EH (cell line): ENCODE measurements at places on chromosomes 4 and X.

DNA sequence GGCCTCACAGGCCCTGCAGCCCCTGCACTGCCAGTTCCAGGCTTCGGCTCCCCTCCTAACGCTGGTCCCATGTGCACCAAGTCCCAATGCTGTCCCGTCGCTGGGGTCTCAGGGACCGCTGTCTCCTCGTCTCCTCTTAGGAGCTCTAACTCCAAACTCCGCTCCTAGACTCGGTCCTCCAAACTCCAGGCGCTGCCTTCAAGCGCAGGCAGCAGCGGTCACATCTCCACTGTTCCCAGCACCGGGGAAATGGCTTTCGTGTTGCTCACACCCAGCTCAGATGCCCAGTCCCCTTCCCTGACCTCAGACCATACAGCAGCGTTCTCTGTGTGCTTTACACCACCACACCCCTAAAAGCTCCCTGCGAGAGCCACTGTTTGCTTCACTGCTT, 19.6 kb upstream of the HMX1 start:
- no peak for DNase-seq

GRCh38 chr4:61094854-61095598, 105.1 kb upstream of the ADGRL3 start:
- DNase-seq, result no peak

GRCh38 chr4:121112530-121112929, 40.2 kb upstream of the NDNF start:
- DNase-seq, result no peak

- DNase-seq, result no peak
Measured at GRCh38 chrX:110257889-110258288, 60.0 kb downstream of the AMMECR1 start.

DNA sequence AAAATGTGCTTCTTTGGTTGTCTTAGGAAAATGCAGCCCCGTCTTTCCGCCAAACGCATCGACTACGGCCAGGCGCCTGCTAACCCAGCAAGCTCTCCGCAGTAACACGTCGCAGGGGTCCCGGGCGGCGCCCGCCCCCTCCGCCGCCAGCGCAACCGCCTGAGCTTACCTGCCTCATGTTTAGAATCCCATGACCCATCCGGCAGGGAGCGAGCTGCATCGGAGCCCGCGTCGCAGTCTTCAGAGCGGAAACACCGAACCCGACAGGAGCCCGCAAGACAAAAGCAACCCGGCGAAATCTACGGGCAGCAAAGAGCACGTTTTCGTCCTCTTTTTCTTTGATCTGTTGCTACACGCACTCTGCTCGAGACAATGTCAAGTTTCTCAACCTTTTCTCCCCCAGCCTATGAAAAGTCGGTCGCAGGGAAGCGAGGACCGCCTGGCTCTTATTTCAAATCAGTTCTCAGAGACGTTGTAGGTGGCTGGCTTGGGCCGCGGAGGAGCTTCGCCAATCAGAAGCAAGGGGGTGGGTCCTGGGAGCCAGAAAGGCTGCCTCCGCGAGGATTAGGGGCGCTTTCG, at the start of gene MID1:
TSS of gene MID1 (minus strand) at position 465 of the 579 bp plus-strand sequence. CDS start 53,038 bp downstream, outside the sequence.
- DNase-seq, result peak; percentile 80

DNA sequence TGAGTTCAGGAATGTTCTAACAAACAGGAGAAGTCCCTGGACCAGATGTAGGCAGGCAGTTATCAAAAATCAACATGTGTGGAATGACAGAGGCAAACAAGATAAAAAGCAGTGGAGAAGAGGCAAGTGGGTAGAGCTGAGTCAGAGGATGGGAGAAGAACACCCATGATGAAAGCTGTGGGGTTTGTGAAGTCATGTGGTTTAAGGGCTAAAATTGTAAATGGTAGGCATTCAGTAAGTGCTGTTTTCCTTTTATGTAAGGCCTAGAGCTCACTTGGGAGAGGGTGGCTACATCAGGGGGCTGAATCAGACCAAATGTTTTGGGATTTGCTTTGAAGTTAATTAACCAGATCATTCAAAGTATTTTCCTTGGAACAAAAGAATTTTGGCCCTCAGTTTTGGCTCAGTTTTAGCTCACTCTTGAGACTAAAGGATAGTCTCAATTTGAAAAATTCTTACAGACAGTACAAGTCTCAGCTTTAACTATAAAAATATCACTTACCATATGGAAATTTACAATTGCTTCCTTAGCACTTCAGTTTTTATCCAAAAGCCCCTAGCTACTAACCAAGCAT, 114.5 kb upstream of the PCDH7 start:
- DNase-seq, result no peak

GRCh38 chrX:154333837-154334271, 38.3 kb downstream of the TKTL1 start:
- DNase-seq, result no peak

DNA sequence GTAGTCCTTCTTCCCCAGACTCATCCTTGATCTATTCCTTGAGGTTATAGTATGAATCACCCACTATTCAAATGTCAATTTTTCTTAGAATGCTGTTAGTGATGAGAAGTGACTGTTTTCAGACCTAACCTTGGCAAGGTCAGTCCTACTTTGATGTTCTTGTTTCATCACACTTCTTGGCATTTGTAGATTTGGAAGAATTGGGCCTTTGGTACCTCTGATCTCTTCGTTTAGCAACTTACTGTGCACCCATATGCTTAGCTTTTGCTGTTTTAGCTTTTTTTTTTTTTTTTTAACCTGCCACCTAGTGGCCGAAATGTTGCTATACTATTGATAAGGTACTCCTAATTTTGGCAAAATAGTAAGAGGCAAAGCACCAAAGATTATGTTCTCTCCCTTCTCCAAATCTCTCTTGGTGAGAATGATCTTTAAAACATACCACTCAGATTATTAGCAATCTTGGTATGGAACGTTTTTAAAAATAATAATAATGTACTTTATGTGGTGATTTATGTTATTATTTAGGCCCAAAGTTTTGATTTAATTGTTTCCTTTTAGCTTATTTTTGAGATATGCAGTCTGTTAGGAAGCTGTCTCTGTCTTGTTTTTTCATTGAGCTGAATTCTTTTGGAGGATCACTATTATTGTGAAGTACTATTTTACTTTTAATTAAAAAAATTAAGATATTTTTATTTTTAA, 16.6 kb downstream of the DCK start:
- DNase-seq, result peak; percentile 64

DNA sequence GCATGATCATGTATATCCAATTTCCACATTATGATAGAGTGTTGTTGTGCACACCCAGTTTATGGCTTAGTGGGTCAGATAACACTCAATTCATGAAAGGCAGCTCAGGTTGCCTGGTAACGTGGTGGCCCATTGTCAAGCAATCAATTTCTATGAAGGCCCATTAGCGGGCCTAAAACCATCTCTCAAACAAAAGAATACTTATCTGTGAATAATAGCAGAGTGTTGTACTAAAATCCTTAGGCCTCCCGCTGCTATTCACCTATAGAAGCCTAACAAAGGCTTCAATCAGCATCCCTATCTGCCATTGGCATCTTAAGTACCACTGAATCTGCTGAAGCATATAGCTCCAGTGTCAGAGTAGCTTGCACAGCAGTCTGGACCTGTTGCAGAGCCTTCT, 849.6 kb upstream of the POU3F4 start:
- DNase-seq, result no peak

- peak; percentile 60 for DNase-seq
Measured at GRCh38 chr4:128393101-128393704, 105.6 kb upstream of the PGRMC2 start.

GRCh38 chr4:110198049-110198434, 373 bp downstream of the ELOVL6 start:
- DNase-seq, result peak; percentile 50

DNA sequence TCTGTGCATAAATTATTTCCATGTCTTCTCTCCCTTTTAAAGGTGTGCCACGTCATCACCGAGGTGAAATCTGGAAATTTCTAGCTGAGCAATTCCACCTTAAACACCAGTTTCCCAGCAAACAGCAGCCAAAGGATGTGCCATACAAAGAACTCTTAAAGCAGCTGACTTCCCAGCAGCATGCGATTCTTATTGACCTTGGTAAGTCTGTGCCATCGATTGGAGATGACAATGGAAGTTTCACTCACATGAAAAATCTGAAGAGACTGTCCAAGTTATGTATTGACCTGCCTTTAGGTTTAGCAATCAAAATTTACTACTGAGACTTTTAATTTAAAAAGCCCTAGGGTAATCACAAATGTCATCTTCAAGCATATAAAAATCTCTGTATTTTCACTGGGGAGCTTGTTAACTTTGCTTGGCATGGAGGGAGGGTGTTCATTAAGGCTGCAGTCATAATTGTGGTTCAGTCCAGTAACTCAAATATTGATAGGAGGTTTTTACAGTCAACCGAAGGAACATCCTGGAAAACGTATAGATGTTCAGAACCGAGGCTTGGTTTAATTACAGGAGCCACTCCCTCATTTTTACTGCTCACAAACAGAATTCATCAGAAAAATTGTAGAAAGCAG, 142.9 kb downstream of the PTTG2 start:
- DNase-seq, result no peak

- no peak for DNase-seq
Measured at GRCh38 chrX:69815063-69815462, 199.2 kb downstream of the EDA start.

- no peak for DNase-seq
Measured at GRCh38 chr4:3303565-3303824, 10.7 kb downstream of the RGS12 start.

- no peak for DNase-seq
Measured at GRCh38 chr4:132818091-132818490, 331.0 kb upstream of the PCDH10 start.

GRCh38 chr4:663438-664428, 10.3 kb downstream of the ATP5ME start:
- no peak for DNase-seq

DNA sequence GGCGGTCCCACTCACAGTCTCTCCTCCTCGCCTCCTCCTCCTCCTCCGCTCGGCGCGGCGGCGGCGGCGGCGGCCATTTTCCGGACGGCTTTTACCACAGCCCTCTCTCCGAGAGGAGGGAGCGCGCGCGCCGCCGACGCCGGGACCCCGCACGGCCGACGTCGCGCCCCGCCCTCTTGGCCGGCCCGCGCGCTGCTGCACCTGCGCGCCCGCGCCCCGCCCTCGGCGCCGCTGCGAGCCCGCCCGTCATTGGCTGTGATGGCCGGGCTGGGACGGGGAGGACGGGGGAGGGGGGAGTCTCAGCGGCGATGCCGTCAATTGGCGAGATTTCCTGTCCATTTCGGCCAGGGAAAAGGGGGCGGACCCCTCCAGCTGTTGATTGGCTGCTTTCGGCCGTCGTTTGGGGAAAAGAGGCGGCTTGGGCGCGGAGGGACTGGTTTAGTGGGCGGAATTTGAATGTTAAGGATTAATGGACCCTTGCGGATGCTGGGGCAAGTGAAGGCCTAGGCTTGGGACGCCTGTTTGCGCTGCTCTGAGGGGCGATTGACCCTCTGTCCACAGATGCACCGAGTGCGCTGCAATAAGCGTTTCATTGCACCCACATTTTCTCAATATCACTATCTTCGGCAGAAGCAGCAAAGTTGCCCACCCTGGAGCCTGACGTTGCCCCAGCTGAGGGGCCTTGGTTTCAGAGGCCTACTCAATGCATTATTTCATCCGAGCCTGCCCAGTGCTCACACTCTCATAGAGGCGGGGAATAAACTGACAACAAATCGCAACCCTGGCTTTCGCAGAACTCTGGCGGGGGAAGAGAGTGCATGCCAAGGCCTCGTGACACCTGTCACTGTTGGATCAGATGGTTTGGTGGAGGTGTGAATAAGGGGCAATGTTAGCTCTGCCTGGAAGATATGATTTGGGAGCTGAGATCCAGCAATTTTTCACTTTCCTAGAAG, at the start of gene MECP2:
TSS of gene MECP2 (minus strand) at position 129 of the 953 bp plus-strand sequence.
- peak; percentile 91 for DNase-seq

GRCh38 chrX:74234818-74235217, 69.2 kb upstream of the ZCCHC13 start:
- no peak for DNase-seq

- no peak for DNase-seq
Measured at GRCh38 chr4:171353535-171353934, 459.7 kb upstream of the GALNTL6 start.

DNA sequence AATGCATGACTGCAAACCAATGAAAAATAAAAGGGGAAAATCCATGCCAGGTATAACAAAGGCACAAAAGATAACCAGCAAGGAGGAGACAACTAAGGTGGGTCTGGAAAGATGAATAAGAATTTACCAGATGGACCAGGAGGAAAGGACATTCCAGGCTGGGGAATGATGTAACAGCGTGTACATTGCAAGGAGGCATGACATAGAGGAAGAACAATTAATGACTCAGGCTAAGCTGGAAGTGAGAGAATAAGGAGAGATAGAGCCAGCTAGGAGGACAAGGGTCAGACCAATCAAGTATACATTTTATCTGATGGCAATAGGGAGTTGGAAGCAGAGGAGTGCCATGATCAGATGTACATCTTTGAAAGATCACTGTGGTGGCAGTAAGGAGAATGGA, 57.0 kb downstream of the MTMR8 start:
- DNase-seq, result no peak

- peak; percentile 22 for DNase-seq
Measured at GRCh38 chr4:141462361-141462760, 174.0 kb upstream of the IL15 start.

DNA sequence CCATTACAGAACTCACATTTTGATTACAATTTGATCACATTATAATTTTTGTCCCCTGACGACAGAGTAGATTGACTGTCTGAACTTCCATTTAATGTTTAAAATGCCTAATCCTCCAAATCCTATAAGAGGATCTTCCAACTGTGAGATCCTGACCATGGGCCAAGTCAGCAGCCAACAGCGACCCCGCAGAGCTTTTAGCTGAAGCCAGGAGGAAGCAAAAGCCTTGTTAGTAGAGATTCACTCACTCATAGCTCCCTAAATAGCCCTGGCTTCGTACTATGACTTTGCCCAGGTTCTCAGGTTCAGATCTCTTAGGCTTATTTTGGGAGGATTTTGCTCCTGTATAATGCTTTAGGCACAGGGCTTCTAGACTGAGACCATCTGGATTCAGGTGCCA, 413.1 kb downstream of the NKX6-1 start:
- no peak for DNase-seq
